NCI-H2081 treated with DMSO at 0.1 percent for 48 hours (cell line): ENCODE measurements at places on chromosomes 3 and 15.

- no peak for DNase-seq
These were observed 4.5 kb upstream of the ULK3 start for GRCh38 chr15:74847432-74847831.

- DNase-seq, result no peak
These were observed 155.1 kb upstream of the SATB1 start for GRCh38 chr3:18580268-18580667.

DNA sequence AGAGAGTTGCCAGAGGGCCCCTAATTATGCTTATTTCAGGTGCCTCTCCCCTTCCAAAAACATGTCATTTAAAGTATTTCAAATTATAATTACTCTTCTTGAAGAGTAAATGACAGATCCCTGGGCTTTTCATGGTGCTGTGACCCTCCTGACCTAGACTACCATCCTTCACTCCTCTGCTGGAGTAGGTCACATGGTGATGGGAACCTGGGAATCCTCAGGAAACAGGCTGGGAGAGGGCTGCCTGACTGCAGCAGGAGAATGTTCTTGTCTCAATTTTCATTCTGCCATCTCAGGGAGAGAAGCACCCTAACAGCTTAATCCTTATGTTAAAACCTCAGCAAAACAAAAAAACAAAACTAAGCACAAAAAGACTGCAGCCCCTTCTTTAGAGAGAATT, 24.6 kb downstream of the PGBD4 start:
- no peak for DNase-seq

DNA sequence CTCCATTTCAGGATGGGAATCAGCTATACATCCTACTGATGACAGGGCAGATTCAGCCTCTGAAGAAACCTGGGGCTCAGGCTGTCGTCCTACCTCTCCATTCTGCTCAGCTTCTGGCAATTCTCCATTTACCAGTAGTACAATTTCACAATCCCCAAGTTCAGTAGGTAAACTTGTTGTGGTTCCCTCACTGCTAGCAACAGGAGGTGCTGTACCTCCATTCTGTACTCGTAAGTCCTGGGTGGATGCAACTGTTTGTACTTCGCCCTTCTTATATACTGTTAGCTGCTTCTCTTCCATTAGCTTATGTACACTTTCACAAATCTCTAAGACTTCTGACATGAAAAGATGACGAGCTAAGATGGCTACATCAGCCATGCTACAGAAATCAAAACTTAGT, 11.6 kb downstream of the ZBTB11 start:
- DNase-seq, result no peak

DNA sequence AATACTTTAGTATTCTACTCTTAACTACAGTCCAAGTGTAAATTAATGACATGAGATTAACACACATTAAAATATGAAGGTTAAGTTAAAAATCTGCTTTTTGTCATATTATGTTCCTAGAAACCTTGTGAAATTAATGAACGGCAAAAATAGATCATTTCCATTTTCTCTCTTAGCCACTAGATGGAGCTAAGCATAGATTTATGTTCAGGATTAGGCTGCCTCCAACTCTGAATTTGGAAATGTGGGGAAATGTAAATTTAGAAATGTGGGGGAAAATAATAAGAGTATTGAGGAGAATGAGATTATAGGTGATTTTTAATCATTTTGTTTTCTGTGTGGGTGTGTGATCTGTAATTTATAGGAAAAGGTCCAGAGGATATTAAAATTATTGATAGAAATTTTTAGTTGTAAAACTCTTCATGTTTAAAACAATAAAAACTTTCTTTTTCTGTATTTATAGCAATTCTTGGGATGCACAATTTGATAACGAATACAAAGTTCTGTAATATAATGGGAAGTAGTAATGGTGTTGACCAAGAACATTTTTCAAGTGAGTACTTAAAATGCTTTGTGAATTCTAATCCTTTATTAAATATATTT, 59.2 kb downstream of the TMOD3 start:
- DNase-seq, result no peak

- DNase-seq, result no peak
These were observed 96.2 kb upstream of the TRPM1 start for GRCh38 chr15:31197497-31198414.

- DNase-seq, result no peak
These were observed 50.5 kb upstream of the UBP1 start for GRCh38 chr3:33490641-33491241.

- no peak for DNase-seq
These were observed 258.9 kb downstream of the UACA start for GRCh38 chr15:70504299-70504951.

- no peak for DNase-seq
These were observed 6.5 kb downstream of the EPHB3 start for GRCh38 chr3:184567946-184568559.

DNA sequence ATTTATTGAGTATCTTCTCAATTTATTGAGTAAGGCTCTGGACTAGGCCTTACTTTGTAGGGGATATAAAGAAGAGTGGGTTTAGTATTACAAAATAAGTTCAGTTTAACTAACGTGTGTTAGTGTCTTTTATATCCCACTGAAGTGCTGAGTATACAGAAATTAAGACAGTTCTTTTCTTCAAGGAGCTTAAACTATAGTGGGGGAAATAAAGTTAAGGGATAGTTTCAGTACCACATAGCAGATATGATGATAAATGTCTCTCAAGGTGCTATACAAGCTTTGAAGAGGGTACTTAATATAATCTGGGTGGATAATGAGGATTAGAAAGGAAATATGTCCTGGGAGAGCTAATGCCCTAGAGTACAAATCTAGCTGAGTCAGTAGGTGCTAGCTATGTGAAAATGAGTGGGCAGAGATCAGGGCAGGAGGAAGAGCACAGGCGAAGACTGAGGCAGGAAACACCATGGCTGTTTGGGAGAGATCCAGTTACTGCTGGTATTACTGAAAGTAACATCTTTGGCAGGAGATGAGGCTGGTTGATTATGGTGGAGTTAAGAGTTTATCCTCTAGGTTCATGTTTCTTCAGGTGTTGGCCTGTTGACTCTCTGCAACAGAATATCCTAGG, 46.0 kb downstream of the TEX9 start:
- no peak for DNase-seq
